ENCODE measurements at places on chromosomes 7 and 10.

DNA sequence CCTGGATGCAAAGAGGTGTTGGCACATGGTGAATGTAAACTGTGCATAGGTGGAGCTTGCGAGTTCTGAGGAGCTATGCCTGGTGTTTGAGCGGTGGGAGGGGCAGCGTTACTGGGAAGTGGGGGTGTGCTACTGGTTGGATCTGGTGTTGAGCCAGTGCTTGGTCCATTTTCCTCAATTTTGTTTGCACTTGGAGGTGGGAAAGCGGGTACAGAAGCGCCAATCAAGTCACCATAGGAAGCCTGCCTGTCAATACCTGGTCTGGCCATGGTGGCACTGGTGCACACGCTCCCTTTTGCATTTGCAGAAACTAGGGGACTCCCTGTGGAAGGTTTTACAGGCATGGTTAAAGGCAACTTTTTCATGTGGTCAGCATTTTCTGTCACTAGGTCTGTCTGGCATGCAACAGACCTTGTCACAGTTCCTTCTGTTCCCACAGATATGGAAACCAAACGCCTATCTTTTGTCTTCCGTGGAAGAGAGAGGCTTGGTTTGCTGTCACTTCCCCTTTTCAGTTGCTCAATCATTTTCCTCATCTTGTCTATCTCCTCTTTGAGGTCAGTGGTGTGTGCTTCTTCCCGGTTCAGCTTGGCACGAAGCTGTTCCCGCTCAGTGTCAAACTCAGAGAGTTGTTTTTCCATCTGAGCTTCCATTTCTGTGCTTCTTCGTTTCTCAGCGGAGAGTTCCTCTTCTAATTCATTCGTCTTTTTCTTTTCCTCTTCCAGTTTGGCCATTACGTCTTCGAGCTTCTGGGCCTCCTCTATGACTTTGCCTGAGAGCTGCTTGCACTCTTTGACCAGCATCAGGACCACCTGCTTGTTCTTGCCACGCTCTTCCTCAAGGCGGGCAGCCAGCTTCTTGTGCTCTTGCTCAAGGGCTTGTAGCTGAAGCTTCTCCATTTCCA is 81.1 kb downstream of the CTTNBP2 start:
- DNase-seq: no peak

- DNase-seq: no peak
These were observed 275.8 kb downstream of the DIP2C start for GRCh38 chr10:413662-414071.

DNA sequence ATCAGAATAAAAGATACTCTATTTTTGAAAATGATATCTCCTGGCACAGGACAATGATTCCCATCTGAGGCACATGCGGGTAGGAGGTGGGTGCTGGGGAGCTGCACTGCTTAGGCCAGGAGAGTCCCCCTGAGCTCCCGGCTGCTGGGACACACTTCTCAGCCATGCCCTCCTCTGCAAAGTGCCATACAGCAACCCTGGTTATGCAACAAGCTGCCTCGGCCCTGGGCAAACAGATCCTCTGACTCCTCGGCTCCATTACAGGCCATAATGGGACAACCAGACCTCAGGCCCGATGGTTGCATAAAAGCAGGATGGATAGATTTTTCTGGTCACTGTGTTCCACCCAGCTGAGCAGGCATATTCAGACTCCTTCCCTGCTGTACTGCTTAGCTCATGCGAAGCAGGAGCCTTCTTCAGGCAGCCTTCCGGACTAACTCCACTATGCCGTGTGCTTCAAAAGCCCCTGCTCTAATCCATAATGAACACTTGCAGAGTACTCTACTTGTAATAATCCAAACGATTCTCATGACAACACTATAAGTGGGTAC is 6.5 kb upstream of the LEP start:
- no peak for DNase-seq

- DNase-seq: no peak
These were observed 16.5 kb downstream of the ANLN start for GRCh38 chr7:36406156-36406555.

DNA sequence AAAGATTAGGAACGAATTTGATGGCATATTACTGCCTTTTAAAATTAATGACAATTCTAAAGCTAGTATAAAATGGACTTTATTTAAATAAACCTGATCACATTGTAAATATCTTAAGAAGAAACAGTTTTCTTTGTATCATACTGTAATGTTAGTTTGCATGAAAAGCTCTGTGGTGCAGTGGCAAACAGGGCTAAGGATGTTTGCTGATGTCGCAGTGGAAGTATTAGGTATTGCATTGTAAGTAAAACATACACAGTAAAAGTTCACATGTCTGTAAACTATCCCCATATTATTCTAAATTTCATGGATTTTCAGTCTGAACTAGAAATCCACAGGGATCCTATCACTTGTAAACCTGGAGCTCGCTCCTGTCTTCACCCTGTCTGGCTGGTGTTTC is 252.6 kb upstream of the ZNF32 start:
- no peak for DNase-seq

- no peak for DNase-seq
These were observed 358.5 kb downstream of the GFRA1 start for GRCh38 chr10:115914475-115914874.

Data from stimulated activated CD8-positive, alpha-beta memory T cell treated with anti-CD3 and anti-CD28 coated beads, Interleukin-2, amount 100 ng/mL, for 1 hour (primary cell).